DND-41 (cell line): ENCODE measurements at places on chromosomes 4 and X.

GRCh38 chrX:17822351-17822750 is 38.7 kb downstream of the RAI2 start:
- no peaks in the 10 kb centered on the region for H3K4me1 ChIP-seq
- H3K27ac ChIP-seq: no peak overlapping the region
- no peaks in the 10 kb centered on the region for H3K36me3 ChIP-seq
- no peak overlapping the region for H3K4me3 ChIP-seq
- no peaks in the 10 kb centered on the region for H3K27me3 ChIP-seq
- DNase-seq: no peak

DNA sequence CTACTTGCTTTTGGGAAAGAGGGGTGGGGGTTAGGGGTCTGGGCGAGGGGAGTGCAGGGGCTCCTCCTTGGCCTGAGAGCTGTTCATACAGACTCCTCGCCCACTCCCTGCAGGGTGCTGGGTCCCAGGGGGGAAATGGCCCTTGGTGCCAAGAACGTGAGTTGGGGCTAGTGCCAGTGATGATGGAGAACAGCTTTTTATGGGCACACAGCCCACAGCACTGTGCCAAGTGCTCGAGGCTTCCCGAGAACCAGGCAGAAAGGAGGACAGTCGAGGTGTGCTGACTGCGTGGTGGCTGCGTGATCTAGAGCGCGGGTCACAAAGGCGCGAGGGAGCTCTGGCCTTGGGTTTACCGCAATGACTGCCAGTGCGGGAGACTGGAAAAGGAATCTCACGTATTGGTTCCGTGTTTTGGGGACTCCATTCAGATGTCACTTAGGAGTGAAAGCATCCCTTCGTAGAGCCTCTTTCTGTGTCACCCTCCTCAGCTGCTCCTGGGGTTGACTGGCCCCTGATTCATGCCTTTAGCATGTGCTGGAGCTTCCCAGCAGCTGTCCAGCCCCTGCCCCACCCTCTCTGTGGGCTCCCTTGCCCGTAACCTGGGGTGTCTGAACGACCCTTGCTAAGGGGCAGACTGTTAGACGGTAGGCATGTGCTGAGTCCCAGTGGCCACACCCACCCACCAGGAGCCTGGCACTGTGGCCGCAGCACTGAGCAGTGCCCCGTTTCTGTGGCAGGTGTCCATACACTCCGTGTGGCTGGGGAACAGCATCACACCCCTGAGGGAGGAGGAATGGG is 20.9 kb upstream of the MSANTD1 start:
- no peaks in the 10 kb centered on the region for H3K27me3 ChIP-seq
- no peak overlapping the region for H3K4me3 ChIP-seq
- DNase-seq: no peak
- H3K4me1 ChIP-seq: no peaks in the 10 kb centered on the region
- peaks cover 81% of the 10 kb centered on the region for H3K36me3 ChIP-seq

- DNase-seq: no peak
- no peak overlapping the region for H3K4me3 ChIP-seq
- no peaks in the 10 kb centered on the region for H3K27me3 ChIP-seq
- no peaks in the 10 kb centered on the region for H3K36me3 ChIP-seq
- H3K27ac ChIP-seq: no peak overlapping the region
- no peaks in the 10 kb centered on the region for H3K4me1 ChIP-seq
These were observed 15.1 kb downstream of the MCF2 start for GRCh38 chrX:139692908-139693307.

DNA sequence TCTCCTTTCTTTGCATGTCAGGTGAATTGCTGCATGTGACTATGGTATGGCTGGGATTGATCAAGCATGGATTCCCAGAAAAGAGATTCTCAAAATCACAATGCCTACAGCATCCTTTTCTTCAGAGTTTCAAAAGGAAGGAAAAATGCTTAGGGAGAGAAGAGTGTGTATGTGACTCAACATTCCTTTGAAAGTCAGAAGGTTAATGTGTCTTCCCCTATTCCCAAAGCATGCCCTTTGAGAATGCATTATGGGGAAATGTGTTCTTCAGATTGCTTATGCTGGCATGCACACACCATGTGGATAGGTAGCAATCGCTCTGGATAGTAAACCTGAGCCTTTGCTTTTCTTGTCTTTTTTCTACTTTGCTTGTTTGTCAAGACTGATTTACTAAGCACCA is 78.5 kb downstream of the ELOVL6 start:
- H3K4me1 ChIP-seq: peaks cover 19% of the 10 kb centered on the region
- H3K4me3 ChIP-seq: no peak overlapping the region
- peak overlapping the region; percentile 53 for H3K27ac ChIP-seq
- DNase-seq: no peak
- peaks cover 7% of the 10 kb centered on the region for H3K36me3 ChIP-seq

- no peak overlapping the region for H3K4me3 ChIP-seq
- H3K27me3 ChIP-seq: no peaks in the 10 kb centered on the region
- DNase-seq: no peak
These were observed 134.6 kb upstream of the MAB21L2 start for GRCh38 chr4:150447356-150447755.

DNA sequence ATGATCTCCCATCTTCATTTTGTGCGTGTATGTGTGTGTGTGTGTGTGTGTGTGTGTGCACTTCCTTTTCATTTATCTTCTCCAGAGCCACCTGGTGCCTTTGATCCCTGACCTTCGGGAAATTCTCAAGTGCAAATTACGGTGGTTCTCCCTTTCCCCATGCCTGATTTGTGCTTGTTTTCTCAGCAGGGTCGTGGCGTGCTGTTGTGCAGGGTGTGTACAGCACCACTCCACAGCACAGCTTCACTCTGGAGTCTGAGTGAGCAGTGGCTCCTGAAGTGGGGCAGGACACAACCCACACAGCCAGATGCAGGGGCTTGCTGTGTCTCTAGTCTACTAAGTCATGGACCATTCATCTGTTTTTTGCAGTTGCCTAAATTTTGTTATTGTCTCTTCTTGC is 114.2 kb upstream of the TBC1D9 start:
- no peak overlapping the region for H3K27ac ChIP-seq
- peaks cover 10% of the 10 kb centered on the region for H3K27me3 ChIP-seq
- no peaks in the 10 kb centered on the region for H3K36me3 ChIP-seq
- no peaks in the 10 kb centered on the region for H3K4me1 ChIP-seq

GRCh38 chr4:183503497-183504063 is 1.3 kb upstream of the ING2 start:
- H3K4me1 ChIP-seq: peaks cover 29% of the 10 kb centered on the region
- DNase-seq: no peak
- H3K27ac ChIP-seq: peak overlapping the region; percentile 98
- H3K36me3 ChIP-seq: peaks cover 4% of the 10 kb centered on the region; the same call in 1 of the 2 replicates
- peak overlapping the region; percentile 58 for H3K4me3 ChIP-seq

GRCh38 chr4:142377342-142378091 is 468.6 kb downstream of the INPP4B start:
- no peaks in the 10 kb centered on the region; the same call in 1 of the 2 replicates for H3K36me3 ChIP-seq
- no peak for DNase-seq
- no peaks in the 10 kb centered on the region for H3K27me3 ChIP-seq
- no peak overlapping the region for H3K4me3 ChIP-seq
- 0 out of 2 replicates have a peak overlapping the region, but pooled peaks have one; percentile 18 for H3K27ac ChIP-seq

DNA sequence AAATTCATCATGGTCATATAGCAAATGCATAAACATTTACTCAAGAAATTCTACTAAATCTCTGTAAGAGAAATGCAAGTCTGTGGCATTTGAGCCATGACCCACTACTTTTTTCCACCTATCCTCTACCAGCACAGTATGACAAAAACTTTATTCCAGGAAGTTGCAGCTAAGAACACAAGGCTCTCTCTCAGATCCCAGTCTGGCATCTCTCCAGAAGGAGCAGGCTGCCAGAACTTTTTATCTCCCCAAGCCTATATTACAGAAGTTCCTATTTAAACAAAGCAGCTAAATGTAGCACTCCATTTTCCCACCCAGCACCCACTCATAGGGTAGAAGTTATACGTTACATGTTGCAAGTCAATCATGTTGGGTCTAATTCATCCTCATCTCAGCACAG is 49.3 kb upstream of the EPGN start:
- H3K27me3 ChIP-seq: no peaks in the 10 kb centered on the region
- no peaks in the 10 kb centered on the region for H3K4me1 ChIP-seq
- no peak for DNase-seq
- no peak overlapping the region for H3K27ac ChIP-seq

DNA sequence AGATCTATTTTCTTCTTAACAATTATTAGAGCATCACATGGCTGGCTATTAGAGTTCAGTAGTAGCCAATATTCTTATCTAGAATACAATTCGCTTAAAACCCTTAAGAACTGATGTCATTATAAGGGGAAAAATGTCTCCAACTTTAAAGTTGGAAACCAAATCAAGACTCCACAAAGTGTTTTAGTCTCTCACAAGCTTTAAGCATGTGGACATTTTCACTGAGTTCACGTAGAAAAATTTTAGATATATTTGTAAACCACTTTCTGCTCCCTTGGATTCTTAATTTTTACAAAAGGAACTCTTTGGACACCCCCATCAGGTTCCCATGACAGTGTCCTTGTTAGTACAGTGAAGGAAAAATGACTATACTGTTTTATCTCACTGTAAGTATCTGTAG is 123.9 kb upstream of the NAP1L5 start:
- no peak for DNase-seq
- peaks cover 42% of the 10 kb centered on the region for H3K4me1 ChIP-seq
- no peaks in the 10 kb centered on the region for H3K36me3 ChIP-seq
- no peak overlapping the region for H3K4me3 ChIP-seq
- H3K27ac ChIP-seq: no peak overlapping the region

DNA sequence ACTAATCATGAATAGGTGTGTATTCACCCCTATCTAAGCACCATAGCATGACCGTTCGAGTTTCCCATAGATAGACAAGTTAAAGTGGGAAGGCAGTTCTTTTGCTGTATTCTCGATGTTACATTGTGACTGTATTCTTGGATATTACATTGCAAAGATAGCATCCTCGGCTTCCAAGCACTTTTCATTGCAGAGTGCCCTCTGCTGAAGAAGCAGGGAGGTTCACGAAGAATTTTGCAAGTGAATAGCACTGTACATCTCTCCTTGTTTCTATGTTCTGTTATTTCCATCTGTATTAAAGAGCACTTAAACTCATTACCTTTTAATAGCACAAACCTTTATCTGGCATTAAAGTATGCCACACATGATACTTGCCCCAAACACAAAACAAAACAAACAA is 426.7 kb upstream of the ARX start:
- no peak overlapping the region for H3K27ac ChIP-seq
- no peaks in the 10 kb centered on the region for H3K27me3 ChIP-seq
- H3K4me1 ChIP-seq: no peaks in the 10 kb centered on the region
- no peak for DNase-seq
- H3K4me3 ChIP-seq: no peak overlapping the region
